HS-5 (cell line): ENCODE measurements at places on chromosomes 6 and 20.

DNA sequence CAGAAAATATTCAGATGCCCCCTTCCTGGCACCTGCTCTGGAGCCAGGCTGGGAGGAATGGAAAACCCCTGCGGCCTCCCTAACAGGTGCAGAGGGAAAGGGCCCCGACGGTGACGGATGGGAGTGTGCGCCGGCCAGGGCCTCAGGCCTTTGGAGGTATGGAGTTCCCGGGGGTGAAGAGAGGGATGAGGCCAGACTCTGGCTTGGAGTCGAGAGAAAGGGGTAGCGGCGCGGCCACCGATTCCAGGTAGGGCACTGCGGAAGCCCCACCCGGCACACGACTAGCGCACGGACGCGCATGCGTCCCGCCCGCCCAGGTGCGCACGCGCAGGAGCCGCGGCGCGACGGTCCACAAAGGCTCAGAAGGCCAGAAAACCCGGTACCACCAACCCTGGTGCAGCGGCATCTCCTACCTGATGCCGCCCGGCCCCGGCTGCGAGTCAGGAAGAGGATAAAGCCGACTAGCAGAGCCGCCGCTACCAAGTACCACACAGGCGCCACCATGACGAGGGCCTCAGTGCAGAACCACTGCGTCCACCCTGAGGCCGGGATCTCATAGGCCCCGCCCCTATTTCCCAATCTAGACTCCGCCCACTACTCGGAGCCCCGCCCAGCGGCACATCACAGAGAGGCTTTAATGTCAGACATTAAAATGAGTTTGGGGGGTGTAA lies at the start of gene DDRGK1:
TSS of gene DDRGK1 (minus strand) at position 559 of the 671 bp plus-strand sequence. CDS start at position 504, 55 bp downstream.
- peak; percentile 44 for DNase-seq

- DNase-seq, result no peak
Measured at GRCh38 chr20:2293486-2293885, 2.3 kb upstream of the TGM3 start.

- DNase-seq, result no peak
Measured at GRCh38 chr6:160116411-160116810, 5.2 kb upstream of the SLC22A1 start.

- DNase-seq, result no peak
Measured at GRCh38 chr20:21048841-21049273, 57.3 kb downstream of the LINC00237 start.

DNA sequence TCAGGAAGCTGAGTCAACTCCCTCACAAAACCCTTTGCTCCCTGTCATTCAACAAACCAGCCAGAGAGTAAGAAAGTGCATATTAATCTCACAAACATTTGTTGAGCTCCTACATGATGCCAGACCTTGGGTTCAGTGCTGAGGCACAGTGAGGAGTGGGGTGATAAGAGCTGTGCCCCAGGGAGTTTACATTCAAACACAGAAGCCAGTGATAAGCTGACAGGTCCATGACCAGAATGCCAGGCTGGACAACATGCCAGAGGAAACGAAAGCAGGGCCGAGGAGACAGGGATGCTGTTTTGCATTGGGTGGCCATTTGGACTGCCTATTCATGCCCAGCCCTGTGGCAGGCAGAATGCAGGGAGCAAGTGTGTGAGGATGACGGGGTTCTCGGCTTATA lies 76.7 kb downstream of the LRFN2 start:
- no peak for DNase-seq

DNA sequence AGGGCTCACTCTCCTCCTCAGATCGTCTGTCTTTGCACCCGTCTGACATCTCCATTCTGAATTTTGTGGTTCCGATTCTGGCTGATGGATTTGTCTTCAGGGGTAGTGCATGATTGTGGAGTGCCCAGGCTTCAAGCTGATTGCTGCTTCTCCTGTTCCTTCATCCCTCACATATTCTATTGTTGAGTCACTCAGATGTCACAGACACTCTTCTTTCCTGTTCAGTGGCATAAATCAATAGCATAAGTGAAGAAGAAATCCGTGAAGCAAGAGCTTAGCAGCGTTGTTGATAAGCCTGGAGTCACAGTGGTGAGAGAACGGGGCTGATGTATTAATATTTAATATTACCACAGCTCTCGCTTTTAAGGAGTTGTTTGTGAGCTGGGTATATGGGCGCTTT lies 152.5 kb downstream of the MTHFD1L start:
- DNase-seq, result no peak

GRCh38 chr20:54772893-54773642 lies 297.7 kb downstream of the DOK5 start:
- DNase-seq, result no peak

GRCh38 chr20:31719644-31720485 lies 2.8 kb downstream of the BCL2L1 start:
- DNase-seq, result no peak

DNA sequence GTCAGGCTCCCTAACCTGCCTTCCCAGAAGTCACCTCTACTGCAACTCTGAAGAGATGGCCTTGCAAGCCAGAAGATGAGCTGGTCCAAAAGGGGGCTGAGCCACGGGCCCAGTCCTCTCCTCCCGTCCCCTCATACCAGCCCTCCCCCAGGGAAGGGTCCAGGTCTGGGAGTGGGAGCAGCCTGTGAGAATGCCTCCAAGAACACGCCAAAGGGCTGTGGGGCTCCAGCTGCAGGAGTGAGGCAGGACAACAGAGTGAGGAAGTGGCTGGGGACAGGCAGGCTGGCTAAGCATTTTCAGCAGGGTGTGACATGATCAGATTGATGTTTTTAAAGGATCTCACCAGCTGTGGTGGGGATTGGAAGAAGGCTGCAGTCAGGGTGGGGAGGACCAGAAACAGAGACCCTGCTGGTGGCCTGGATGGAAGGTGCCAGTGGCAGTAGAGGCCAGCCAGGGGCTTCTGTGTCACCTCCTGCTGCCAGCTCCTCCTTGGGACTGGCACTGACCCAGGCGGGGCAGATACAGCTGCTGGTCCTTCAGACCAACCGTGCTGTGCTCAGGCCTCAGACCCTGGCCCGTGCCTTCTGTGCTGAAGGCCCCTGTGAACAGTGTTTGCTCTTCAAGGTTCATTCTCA lies 257.6 kb downstream of the NRN1 start:
- no peak for DNase-seq

DNA sequence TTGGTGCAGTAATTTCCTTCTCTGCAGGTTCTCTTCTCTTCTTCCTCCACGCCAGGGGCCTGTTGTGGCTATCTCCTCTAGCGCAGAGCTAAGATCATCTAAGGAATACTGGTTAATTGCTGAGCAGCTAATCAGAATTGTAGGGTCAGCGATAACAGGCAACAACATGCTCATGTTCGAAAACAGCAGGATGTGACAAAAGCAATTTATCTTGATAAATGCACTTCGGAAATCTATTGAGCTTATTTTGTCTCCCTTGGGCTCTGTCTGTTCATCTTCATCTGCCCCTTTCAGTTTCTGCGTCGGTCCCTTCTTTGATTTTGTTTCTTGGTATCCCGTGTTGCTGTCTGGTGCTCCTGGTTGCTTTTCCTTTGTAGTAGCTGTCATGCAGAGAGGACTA lies 67.3 kb upstream of the MAP3K7 start:
- DNase-seq, result no peak

- DNase-seq, result no peak
Measured at GRCh38 chr6:109075934-109076333, 18.7 kb downstream of the SESN1 start.

DNA sequence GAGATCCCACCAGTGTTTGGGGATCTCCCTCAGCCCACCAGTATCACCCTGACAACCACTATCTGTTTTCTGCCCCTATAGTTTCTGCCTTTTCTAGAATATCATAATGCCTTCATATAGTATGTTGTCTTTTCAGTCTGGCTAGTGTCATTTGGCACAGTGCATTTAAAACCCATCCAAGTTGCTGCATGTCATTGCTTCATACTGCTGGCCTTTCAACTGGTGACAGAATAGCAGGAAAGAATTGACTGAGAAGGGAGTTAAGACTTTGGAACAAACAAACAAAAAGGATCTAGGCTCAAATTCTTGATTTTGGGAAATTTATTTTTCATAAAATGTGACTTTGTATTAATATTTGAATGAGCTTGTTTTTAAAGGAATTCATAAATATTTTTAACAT lies 4.5 kb downstream of the LMBRD1 start:
- DNase-seq, result no peak

GRCh38 chr6:25017932-25018567 lies 82.3 kb upstream of the RIPOR2 start:
- DNase-seq, result no peak

- no peak for DNase-seq
Measured at GRCh38 chr20:25865715-25866656, 169.3 kb upstream of the ZNF337 start.

DNA sequence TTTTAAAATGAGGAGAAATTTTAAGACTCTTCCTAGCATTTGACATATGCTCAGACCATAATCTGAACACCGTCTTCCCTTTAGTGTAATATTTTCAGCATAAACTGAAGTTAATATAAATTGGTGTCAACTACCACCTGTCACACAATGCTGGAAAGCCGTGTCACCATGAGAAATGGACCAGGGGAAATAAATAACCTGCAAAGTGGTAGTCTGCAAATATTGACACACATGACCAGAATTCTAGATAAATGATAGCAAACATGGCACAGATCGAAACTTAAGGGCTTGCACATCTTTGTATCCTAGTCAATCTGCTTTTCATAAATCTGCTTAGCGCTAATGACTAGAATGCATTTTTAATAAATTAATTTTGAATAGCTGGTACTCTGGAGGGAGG lies 191.9 kb downstream of the CD83 start:
- DNase-seq, result no peak
